ENCODE measurements at places on chromosomes 11 and 22. TPM values are rescaled to one million over a fixed set of nuclear protein-coding genes. Genes with fewer than 3 reads are reported as not detected.

- no peak for DNase-seq
These were observed 1.0 kb upstream of the ATG2A start for GRCh38 chr11:64918017-64918416.

GRCh38 chr11:35012467-35013191, 96.2 kb downstream of the PDHX start:
- DNase-seq = no peak

GRCh38 chr22:40196628-40197360, 19.1 kb downstream of the TNRC6B start:
- no peak for DNase-seq

- DNase-seq = no peak
These were observed 25.0 kb upstream of the TMPRSS4 start for GRCh38 chr11:118051611-118052461.

GRCh38 chr11:112315861-112316739, 55.4 kb upstream of the PLET1 start:
- DNase-seq = no peak

GRCh38 chr11:73797457-73797856, 9.8 kb downstream of the MRPL48 start:
- peak; percentile 90 for DNase-seq

- no peak for DNase-seq
These were observed 147.9 kb upstream of the TBCEL start for GRCh38 chr11:120875986-120876385.

DNA sequence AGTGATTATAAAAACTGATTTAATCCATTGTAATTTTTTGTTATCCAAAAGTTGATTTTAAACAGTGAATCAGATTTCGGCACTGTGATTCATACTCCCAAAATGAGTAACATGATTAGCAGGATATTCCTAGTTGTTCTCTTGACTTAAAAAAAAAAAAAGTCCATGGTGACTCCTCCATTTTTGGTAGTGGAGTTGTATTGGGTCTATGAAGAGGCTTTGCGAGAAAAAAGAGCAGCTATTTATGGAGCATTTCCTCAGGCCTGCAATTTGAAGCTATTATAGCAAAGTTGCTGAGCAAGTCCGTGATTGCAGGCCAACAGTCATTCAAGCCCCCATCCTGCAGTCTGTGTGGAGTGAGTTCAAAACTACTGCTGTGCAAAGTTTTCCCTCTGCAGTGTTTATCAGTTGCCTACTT, 28.8 kb downstream of the YAP1 start:
- no peak for DNase-seq

GRCh38 chr11:35689081-35689996, 26.8 kb downstream of the TRIM44 start:
- DNase-seq = no peak

DNA sequence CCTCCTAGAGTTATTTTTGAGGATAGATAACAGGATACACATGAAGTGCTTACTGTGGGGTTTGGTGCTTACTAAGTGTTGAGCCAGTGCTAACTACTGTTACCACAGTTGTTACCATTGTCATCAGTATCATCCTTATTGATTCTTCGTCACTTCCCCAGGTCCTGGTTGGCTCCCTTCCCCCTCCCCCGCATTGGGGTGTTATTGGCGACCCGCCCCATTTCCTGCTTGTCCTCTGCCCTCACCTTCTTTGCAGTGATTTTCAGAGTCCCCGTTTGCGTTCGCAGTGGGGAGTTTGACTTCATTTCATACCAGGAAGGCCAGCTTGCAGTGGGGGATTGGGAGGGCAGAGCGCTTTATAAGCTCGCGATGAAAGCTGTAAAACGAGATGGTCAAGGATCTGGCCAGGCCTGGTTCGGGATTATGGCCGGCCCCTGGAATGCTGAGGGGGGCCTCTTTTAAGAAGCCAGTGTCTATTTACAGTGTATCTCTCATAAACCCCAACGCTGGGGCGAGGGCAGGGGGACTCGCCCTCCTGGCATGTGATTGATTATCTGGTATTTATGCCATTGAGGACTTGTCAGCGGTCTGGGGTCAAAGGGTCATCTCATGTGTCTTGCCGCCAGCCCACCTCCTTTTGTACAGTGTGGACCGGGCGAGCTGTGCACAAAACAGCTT, 84.6 kb upstream of the NNMT start:
- no peak for DNase-seq

- DNase-seq = no peak
These were observed 635.5 kb upstream of the CCDC90B start for GRCh38 chr11:83921447-83922192.

DNA sequence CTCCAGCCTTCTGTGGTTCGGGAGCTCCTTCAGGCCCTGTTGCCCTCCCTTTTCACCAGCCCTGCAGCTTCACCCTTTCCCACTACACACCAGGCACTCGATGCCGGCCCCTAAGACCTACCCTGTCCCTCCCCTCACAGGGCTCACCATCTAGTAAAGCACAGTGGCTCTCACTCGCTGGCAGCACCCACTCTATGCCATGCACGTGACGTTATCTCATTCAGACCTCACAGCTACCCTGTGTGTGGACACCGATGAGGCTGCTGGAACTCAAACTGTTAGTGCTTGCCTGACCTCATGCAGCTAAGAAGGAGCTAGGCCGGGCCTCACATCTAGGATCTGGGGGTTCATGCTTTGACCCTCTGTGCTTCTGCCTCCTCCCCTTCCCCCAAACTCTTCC, 45.5 kb downstream of the SCN3B start:
- DNase-seq = no peak

DNA sequence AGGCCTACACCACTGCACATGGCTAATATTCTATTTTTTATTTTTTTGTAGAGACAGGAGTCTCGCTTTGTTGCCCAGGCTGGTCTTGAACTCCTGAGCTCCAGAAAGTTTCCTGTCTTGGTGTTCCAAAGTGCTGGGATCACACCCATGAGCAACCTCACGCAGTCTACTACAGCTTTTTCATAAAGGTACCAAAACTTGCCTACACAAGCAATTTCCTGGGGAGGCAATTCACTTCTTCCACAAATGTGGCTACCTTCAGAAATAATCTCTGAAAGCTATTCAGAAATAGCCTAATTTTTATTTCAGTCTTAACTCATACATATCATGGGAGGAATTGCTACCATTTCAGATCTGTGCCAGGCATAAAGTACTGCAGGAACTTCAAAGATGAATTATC, 11.4 kb downstream of the SLC35F2 start:
- DNase-seq = no peak

GRCh38 chr22:29093501-29094300, 20.9 kb downstream of the KREMEN1 start:
- DNase-seq = no peak

- peak; percentile 56 for DNase-seq
These were observed at the start of gene APBB1 for GRCh38 chr11:6419009-6419631. APBB1 (minus strand) TSS chr11:6419094; CDS start chr11:6411347, 7,747 bp downstream.

GRCh38 chr11:23490557-23491235, 630.4 kb upstream of the CCDC179 start:
- DNase-seq = no peak

DNA sequence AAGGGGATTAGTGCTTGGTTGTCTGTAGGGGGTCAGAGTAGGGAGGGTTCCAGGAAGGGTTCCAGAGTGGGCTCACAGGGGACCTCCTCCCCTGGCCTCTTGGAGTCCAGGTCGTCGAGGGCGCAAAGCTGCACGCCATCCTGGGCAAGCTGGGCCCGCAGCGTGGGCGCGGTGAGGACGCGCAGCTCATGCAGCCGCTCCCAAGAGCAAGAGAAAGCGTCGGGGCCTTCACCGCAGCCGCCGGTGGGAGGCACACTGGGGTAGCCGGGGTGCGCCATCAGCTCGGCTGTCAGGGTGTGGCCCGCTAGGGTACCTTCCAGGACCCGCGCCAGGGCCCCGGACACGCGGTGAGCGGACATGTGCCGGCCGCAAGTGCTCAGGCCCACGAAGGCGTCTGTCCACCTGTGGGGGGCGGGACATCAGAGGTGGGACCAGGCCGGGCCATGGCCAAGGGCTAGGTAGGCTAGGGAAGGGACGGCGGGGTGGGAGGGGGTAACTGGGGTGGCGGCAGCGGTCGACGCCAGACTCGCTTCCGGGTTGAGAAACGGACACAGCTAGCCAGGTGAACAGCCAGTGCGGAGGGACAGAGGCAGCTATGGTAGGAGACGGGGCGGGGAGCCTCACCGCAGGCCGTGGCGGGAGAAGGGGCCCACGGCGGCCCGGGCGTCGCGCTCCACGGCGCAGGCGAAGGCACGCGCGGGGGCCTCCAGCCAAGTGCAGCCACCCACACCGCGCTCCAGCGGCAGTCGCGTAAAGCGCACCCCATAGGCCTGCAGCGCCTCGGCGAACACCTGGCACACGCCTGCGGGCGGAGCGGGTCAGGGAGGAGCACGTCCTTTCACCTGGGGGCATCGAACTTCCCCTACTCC, 1.2 kb downstream of the YDJC start:
- peak; percentile 13 for DNase-seq

- DNase-seq = no peak
These were observed 34.4 kb upstream of the CD82 start for GRCh38 chr11:44531116-44531504.

- DNase-seq = no peak
These were observed 51.5 kb downstream of the INSC start for GRCh38 chr11:15166204-15166603.

GRCh38 chr22:49676230-49676629, 151.4 kb downstream of the BRD1 start:
- DNase-seq = no peak

DNA sequence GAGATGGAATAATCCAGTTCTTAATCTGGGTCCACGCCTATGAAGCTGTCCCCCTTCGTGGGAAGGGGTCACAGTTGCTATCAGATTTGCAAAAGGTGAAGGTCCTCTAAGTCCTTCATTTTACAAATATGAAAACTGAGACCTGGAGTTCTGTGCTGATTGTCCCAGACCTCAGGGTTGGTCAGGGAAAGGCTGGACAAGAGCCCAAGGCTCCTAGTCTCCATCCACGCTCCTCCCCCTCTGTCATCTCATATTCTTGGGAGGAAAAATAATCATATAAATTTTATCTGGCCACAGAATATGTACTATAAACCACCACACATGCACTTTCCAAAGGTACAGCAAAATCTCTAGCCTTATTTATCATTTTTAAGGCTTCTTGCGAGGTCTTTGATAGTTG, 5.5 kb downstream of the PACSIN2 start:
- DNase-seq = peak; percentile 72

- DNase-seq = peak; percentile 12
These were observed 1.0 kb downstream of the PGGHG start for GRCh38 chr11:289712-290620.

DNA sequence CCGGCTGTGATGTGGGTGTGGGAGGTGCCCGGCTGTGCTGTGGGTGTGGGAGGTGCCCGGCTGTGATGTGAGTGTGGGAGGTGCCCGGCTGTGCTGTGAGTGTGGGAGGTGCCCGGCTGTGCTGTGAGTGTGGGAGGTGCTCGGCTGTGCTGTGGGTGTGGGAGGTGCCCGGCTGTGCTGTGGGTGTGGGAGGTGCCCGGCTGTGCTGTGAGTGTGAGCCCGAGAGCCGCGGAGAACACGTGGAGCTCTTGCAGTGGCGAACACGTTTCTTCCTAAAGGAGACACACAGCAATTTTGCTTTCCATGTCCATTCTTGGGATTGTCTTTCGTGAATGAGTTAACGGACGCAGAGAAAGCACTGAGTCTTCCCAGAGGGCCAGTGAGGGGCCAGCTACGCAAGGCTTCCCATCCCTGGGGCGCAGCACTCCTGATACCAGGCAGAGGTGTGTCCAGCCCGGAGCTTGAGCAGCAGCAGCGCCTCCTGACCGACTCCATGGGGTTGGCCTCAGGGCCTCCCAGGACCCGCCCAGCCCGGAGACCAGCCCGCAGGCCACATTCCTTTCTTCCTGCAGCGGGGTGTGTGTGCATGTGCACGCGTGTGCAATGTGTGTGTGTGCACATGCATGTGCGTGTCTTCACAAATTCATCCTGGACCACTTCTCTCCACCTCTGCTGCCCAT, 245.0 kb upstream of the B3GAT1 start:
- DNase-seq = no peak

GRCh38 chr11:75246671-75247350, 6.2 kb downstream of the TPBGL start:
- no peak for DNase-seq

- DNase-seq = peak; percentile 100
These were observed at the start of gene ASCC2 for GRCh38 chr22:29837741-29838598. ASCC2 (minus strand) TSS chr22:29838274; CDS start chr22:29832325, 5,949 bp downstream.

DNA sequence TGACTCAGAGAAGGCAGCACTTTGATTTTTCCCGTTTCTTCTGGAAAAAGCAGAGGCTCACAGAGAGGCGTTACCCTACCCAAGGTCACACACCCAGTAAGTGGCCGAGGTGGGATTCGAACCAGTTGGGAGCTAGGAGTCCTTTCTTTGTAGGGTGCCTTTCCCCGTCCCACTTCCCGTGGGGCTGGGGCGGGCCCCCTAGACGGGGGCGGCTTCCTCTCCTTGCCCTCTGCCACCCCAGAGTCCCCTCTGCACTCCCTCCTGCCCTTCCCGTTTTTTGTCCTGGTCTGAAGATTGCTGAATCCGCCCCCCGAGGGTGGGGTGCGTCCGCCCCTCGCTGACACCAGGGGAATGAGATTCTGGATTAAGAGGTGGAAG, 747 bp downstream of the TPCN2 start:
- no peak for DNase-seq

DNA sequence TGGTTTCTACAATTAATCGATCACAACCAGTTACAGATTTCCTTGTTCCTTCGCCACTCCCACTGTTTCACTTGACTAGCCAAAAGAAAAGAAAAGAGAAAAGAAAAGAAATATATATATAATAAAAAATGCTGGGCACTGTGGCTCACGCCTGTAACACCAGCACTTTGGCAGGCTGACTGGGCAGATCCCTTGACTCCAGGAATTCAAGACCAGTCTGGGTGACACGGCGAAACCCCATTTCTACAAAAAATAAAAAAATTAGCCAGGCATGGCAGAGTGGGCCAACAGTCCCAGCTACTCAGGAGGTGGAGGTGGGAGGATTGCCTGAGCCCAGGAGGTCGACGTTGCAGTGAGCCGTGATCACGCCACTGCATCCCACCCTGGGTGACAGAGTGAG, 83.8 kb downstream of the NAT10 start:
- no peak for DNase-seq

DNA sequence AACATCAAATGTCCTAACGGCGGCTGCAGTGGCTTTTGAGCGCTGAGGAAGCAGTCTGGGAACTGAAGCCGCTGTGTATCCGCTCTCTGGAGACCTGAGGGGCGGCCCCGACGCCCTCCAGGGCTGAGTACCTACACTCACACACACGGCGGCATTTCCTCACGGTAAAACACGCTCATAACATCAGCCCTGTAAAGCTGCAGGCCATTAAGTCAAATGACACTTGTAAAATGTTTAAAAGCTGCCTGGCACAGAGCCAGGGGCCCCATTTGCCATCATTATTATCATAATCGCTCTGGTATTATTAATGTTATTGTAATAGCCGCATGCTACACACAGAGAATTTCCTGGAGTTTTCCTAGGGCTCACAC, 5.1 kb downstream of the CARS1 start:
- DNase-seq = no peak

Gene NRIP3
- total RNA-seq = not detected

Gene MMP12
- not detected for total RNA-seq

Gene MS4A4A
- total RNA-seq = 16.3 TPM

Gene SAA4
- total RNA-seq = not detected

Gene SCUBE2
- total RNA-seq = 6.6 TPM

Gene POGLUT3
- 9.6 TPM for total RNA-seq

Gene TCF20
- total RNA-seq = 17.8 TPM

Gene SERPIND1
- not detected for total RNA-seq

Gene UPK3A
- total RNA-seq = not detected

Gene KCNJ4
- total RNA-seq = not detected

Gene ASPHD2
- total RNA-seq = 1.6 TPM

Gene OR51B6
- not detected for total RNA-seq

Gene NLRP14
- 0.33 TPM for total RNA-seq

Gene YPEL4
- not detected for total RNA-seq

Measured in body of pancreas (tissue), 4 donors.